Tongue (tissue), 3 donors: ENCODE measurements at places on chromosomes 7 and 10.

- no peak for DNase-seq
Measured at GRCh38 chr10:76626386-76626785, 1011.2 kb downstream of the KCNMA1 start.

DNA sequence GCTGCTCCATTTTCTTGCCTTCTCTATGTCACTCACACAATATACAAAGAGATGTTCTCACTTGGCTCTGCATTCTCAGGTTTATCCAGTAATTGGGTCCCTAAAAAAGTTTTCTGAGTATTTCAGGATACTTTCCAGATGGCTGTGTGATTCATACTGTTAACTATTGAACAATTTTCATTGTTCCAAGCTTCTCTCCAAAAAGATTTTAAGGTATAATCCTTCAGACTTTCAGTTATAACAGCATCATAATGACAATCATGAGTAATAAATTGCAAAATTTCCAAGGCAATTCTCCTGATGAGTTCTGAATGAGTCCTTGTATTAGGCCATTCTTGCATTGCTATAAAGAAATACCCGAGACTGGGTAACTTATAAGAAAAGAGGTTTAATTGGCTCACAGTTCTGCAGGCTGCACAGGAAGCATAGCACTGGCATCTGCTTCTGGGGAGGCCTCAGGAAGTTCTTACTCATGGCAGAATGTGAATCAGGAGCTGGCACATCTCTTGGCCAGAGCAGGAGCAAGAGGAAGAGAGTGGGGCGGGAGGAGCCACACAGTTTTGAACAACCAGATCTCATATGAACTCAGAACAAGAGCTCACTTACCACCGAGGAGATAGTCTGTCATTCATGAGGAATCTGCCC lies 148.1 kb downstream of the SLC16A9 start:
- DNase-seq: peak; percentile 70

DNA sequence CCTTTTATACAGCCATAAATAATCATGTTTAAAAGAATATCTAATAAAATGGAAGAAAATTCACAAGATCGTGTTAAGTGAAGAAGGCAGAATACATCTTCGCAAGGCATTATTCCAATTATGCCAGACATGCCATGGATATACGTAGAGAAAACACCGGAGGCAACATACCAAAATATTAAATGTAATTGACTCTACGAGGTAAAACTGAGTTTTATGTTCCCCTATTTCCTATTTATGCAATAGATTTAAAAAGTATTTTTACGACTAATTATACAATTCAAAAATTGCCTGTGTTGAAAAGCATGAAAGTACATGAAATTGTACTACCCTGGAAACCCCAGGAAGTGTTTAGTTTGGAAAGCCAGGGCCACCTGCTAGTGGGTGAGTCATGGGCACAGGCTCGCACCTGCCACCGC lies 936 bp upstream of the REPIN1 start:
- no peak for DNase-seq

GRCh38 chr10:13092291-13093102 lies 7.5 kb upstream of the OPTN start:
- DNase-seq: peak; percentile 91

DNA sequence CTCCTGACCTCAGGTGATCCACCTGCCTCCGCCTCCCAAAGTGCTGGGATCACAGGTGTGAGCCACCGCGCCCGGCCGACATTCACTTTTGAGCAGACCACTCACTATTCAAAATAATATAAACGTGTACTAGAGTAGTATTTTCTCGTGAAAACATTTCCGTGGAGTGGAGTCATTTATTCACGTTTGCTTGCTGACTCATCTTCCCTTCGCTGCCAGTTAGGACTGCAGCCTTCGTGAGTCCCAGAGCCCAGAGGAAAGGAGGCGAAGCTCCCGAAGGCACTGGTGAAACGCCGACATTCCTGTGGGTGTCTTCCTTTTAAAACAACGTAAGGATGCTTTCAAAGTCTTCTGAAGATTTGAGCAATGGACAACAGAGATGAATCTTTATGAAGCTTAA lies 10.9 kb upstream of the INPP5A start:
- DNase-seq: no peak

GRCh38 chr7:5574770-5575269 lies 151.2 kb upstream of the TNRC18 start:
- no peak for DNase-seq

- peak; percentile 32 for DNase-seq
Measured at GRCh38 chr10:76311752-76312636, 880.6 kb downstream of the LRMDA start.

- DNase-seq: no peak
Measured at GRCh38 chr10:62112963-62113362, 155.7 kb downstream of the RTKN2 start.

DNA sequence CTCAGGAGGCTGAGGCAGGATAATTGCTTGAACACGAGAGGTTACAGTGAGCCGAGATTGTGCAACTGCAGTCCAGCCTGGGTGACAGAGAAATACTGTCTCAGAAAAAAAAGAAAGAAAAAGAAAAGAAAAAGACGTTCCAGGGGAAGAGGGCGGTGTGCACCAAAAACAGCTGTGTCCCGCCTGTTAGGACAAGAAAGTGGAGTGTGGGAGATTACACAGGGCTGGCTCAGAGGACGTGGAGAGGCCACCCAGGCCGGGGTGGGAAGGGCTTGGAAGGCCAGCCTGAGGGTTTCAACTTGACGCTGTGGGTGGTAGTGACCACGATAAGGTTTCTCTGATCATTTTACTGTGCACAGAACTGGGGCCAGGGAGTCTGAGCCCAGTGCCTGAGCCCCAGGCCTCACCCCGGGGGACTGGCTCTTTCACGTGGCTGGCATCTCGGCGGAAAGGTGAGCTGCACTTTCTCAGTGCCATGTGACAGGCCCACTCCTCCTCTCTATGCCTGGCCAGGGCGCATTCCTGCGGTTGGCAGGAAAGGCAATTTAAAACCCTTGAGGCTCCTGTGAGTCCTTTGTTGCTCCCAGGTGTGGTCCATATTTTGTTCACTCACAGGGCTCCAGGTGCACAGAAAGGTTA lies 13.9 kb downstream of the RHBDD2 start:
- DNase-seq: peak; percentile 83
